Effector memory CD4-positive, alpha-beta T cell (primary cell): ENCODE measurements at places on chromosomes 4 and X.

GRCh38 chr4:7886007-7886973 is 53.4 kb downstream of the AFAP1 start:
- no peak for DNase-seq
- no peaks in the 10 kb centered on the region for H3K36me3 ChIP-seq

GRCh38 chr4:183350317-183351071 is 28.3 kb upstream of the CLDN24 start:
- no peak overlapping the region for H3K27ac ChIP-seq
- DNase-seq = no peak
- no peaks in the 10 kb centered on the region for H3K27me3 ChIP-seq
- no peaks in the 10 kb centered on the region for H3K36me3 ChIP-seq
- no peak overlapping the region for H3K4me3 ChIP-seq

GRCh38 chr4:184644553-184645307 is 4.5 kb downstream of the CASP3 start:
- no peak overlapping the region for H3K27ac ChIP-seq
- peaks cover 10% of the 10 kb centered on the region for H3K36me3 ChIP-seq
- no peak overlapping the region for H3K4me3 ChIP-seq
- no peak for DNase-seq

DNA sequence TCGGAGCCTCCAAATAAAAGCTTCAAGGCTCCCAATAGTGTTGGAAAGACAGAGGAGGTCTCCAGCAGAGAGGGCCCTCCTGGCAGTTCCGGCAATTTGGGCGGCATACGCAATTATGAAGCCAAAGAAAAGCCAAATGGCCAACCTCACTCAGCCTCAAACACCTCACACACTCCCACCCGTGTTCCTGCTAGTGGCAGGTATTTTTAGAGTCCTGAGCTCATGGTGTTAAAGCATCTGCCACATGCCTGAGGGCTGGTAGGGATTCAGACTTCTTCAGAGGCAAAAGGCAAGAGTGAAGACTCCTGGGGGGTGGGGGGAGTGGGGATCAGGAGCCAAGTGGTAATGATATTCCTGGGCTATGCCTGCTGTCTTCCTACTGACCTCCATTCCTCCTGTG is 7.4 kb downstream of the RAB33A start:
- no peaks in the 10 kb centered on the region for H3K36me3 ChIP-seq
- no peak overlapping the region for H3K4me3 ChIP-seq
- peaks cover 6% of the 10 kb centered on the region for H3K4me1 ChIP-seq
- H3K27me3 ChIP-seq = no peaks in the 10 kb centered on the region
- H3K27ac ChIP-seq = no peak overlapping the region

GRCh38 chr4:15963001-15963451 is at the start of gene FGFBP2:
Gene FGFBP2, minus strand, starts transcription at chr4:15963175. Its CDS starts 46 bp downstream, at chr4:15963129.
- no peaks in the 10 kb centered on the region for H3K4me1 ChIP-seq
- H3K27me3 ChIP-seq = peaks cover 3% of the 10 kb centered on the region
- DNase-seq = no peak
- no peak within 1 kb of the TSS for H3K4me3 ChIP-seq
- H3K27ac ChIP-seq = no peak within 1 kb of the TSS

- no peaks in the 10 kb centered on the region for H3K27me3 ChIP-seq
- no peaks in the 10 kb centered on the region for H3K36me3 ChIP-seq
- no peak overlapping the region for H3K4me3 ChIP-seq
- no peak for DNase-seq
Measured at GRCh38 chrX:148995661-148996060, 495.2 kb downstream of the AFF2 start.

DNA sequence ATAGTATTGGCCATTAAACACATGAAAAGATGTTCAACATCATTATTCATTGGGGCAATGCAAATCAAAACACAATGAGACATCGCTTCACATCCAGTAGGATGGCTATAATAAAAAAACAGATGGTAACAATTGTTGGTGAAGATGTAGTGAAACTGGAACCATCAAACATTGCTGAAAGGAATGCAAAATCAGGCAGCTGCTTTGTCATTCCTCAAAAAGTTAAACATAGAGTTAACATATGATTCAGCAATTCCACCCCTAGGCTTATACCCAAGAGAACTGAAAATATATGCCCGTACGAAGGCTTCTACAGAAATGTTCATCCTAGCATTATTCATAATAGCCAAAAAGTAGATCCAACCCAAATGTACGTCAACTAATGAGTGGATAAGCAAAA is 144.0 kb upstream of the NAP1L5 start:
- H3K4me3 ChIP-seq = no peak overlapping the region
- no peak overlapping the region for H3K27ac ChIP-seq
- no peaks in the 10 kb centered on the region for H3K4me1 ChIP-seq

DNA sequence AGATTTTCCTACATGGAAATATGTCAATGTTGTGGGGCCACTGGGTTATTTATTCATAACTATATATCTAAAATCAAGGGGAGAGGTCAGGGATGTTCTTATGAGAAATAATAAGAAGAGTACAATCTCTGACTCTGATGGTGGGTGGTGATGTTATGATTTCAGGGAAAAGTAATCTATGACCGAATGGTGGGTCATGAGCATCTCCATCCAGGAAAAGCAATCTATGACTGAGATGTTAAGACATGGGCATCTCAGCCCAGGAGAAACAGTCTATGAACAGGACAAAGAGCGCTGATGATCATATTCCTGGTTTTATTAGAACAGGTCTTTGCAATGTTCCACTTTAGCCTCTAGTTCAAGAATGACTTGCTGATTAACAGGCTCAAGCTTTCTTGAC is 137.1 kb downstream of the ARSF start:
- H3K27me3 ChIP-seq = no peaks in the 10 kb centered on the region
- no peaks in the 10 kb centered on the region for H3K36me3 ChIP-seq
- H3K27ac ChIP-seq = no peak overlapping the region
- DNase-seq = no peak

DNA sequence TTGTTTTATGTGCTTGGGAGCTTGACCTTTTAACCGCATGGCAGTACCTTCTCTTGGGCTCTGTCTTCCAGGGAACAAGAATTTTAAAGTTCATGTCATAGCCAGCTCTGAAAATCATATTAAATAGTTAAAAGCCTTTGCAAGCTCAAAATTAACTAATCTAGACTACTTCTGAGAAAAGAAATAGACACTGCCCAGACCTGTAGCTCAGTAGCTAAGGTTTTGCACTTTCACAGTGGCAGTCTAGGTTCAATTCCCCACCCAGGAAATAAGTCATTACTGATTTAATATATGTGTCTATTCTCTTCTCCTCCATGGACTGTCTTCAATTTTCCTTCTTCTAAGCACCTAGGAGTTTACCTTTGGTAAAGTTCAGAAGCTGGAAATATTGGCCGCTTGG is 27.4 kb downstream of the HSD17B11 start:
- H3K4me1 ChIP-seq = no peaks in the 10 kb centered on the region
- H3K27me3 ChIP-seq = no peaks in the 10 kb centered on the region
- H3K36me3 ChIP-seq = peaks cover 43% of the 10 kb centered on the region
- DNase-seq = no peak

GRCh38 chr4:150939530-150939929 is 75.6 kb downstream of the LRBA start:
- no peaks in the 10 kb centered on the region for H3K36me3 ChIP-seq
- no peak overlapping the region for H3K4me3 ChIP-seq
- H3K27ac ChIP-seq = no peak overlapping the region
- no peak for DNase-seq

DNA sequence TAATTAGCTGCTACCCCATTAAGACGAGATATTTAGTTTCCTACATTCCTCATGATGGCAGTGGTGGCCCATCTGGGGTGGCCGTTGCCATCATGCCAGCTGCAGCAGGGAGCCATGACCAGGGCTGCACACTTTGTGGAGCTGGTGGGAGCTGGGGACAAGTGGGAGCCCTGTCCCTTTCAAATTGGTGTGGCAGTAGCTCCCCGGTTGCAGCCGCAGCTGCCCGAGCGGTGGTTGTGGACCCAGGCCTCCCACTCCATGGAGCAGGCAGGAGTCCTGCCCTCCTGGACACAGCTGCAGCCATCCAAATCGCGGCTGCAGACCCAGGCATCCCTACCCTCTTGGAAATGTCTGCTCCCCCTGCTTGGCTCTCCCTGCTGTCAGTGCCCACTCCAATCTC is 9.3 kb upstream of the SYTL5 start:
- H3K27ac ChIP-seq = no peak overlapping the region
- H3K4me3 ChIP-seq = no peak overlapping the region
- H3K27me3 ChIP-seq = no peaks in the 10 kb centered on the region
- H3K36me3 ChIP-seq = no peaks in the 10 kb centered on the region
- no peaks in the 10 kb centered on the region for H3K4me1 ChIP-seq

DNA sequence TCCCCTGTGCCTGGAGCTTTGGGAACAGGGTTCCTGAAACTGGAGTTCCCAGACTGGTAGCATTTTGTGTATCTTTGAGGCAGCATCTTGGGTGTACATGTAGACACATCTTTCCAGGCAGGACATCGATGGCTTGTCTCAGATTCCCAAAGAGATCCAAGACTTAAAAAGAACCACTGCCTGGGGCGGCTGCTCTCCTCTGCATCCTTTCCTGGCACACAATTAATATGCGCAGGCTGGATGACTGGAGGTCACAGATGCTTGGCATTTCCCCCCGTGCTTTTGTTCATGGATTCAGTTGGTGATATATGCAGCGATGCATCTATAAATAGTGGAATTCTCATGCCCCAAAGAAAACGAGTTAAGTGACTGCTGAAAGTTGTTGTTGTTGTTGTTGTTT is 80.5 kb downstream of the CLDN34 start:
- DNase-seq = no peak
- no peaks in the 10 kb centered on the region for H3K4me1 ChIP-seq
- no peak overlapping the region for H3K27ac ChIP-seq
- no peaks in the 10 kb centered on the region for H3K36me3 ChIP-seq
- H3K4me3 ChIP-seq = no peak overlapping the region
- H3K27me3 ChIP-seq = no peaks in the 10 kb centered on the region

GRCh38 chr4:74311696-74312313 is 3.5 kb downstream of the EPGN start:
- no peaks in the 10 kb centered on the region for H3K36me3 ChIP-seq
- no peak overlapping the region for H3K27ac ChIP-seq
- no peak for DNase-seq
- H3K4me3 ChIP-seq = no peak overlapping the region
- no peaks in the 10 kb centered on the region for H3K27me3 ChIP-seq
- no peaks in the 10 kb centered on the region for H3K4me1 ChIP-seq

DNA sequence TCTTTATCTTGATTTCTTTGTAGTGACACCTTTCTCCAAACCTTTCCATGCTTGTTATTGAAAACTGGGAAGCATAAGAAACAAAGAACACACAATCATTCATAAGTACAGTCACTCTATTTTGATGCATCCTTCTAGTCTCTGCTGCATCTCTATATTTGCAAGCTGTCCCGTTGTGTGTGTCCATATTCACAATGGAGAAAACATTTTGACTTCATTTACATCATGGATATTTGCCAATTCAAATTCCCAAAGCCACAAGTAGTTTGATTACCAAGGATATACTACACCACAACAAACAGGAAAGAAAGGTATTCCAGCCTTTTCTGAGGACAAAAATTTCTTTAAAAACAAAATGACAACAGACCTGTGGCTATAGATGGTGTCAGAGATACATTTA is 673.8 kb downstream of the STIM2 start:
- no peak overlapping the region for H3K27ac ChIP-seq
- no peak overlapping the region for H3K4me3 ChIP-seq
- no peak for DNase-seq

- DNase-seq = no peak
- H3K36me3 ChIP-seq = no peaks in the 10 kb centered on the region
- H3K27ac ChIP-seq = no peak overlapping the region
- H3K27me3 ChIP-seq = no peaks in the 10 kb centered on the region
- no peaks in the 10 kb centered on the region for H3K4me1 ChIP-seq
- no peak overlapping the region for H3K4me3 ChIP-seq
Measured at GRCh38 chr4:76562836-76563453, 127.9 kb downstream of the SHROOM3 start.

DNA sequence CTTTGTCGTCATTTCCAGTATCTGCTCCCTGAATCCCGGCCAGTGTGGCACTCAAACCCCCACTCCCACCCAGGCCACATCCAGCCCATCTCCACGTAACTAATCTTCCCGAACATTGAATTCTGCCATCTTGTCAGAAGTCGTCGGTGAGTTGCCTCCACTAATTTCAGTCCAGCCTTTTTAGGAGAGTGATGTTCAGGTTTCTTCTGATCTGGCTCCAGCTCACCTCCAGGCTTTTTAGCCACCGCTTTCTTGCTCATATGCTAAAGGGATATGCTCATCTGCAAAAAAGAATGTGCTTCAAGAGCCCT is 1.3 kb downstream of the TMEM165 start:
- peaks cover 9% of the 10 kb centered on the region for H3K36me3 ChIP-seq
- peak overlapping the region; percentile 78 for H3K27ac ChIP-seq
- DNase-seq = no peak

- H3K4me3 ChIP-seq = no peak overlapping the region
- no peaks in the 10 kb centered on the region for H3K4me1 ChIP-seq
- H3K27ac ChIP-seq = no peak overlapping the region
- H3K36me3 ChIP-seq = no peaks in the 10 kb centered on the region
- no peak for DNase-seq
Measured at GRCh38 chr4:76540486-76540885, 105.5 kb downstream of the SHROOM3 start.

DNA sequence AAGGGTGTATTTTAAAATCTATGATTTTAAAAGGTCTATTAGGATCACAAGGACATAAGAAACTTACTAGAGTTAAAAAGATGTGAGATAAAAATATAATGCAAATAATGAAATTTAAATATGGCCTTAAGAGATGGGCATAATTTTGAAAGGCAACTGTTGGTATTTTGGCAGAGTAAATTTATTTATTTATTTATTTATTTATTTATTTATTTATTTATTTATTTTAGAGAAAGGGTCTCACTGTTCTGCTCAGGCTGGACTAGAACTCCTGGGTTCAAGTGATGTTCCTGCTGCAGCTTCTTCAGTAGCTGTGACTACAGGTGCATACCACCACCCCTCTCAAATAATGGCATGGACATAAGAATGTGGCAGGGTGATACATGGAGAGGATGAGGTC is 932.1 kb upstream of the LCORL start:
- no peak overlapping the region for H3K4me3 ChIP-seq
- no peaks in the 10 kb centered on the region for H3K27me3 ChIP-seq
- no peaks in the 10 kb centered on the region for H3K4me1 ChIP-seq
- no peak for DNase-seq
- H3K36me3 ChIP-seq = no peaks in the 10 kb centered on the region

- no peak overlapping the region for H3K4me3 ChIP-seq
- no peaks in the 10 kb centered on the region for H3K4me1 ChIP-seq
- DNase-seq = no peak
- H3K36me3 ChIP-seq = peaks cover 12% of the 10 kb centered on the region
Measured at GRCh38 chrX:108138814-108139702, 47.5 kb downstream of the ATG4A start.

DNA sequence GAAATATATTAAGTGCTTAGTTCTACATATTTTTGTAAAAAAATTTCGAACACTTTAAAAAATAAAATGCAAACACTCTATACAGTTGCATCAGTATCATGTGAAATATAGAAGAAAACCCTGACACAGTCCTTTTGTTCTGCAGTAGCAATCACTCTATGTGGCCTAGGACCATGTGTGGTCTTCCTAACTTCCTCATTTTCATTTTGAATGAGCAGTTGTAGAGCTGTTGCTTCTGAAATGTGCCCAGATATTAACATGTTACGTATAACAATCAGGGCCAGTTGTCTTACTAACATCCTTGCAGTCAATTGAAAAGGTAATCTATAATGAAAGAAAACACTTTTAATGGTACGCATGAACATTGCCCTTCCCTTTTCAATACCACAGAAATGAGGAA is 107.9 kb downstream of the ZNF827 start:
- no peak overlapping the region for H3K27ac ChIP-seq
- no peaks in the 10 kb centered on the region for H3K27me3 ChIP-seq
- H3K4me1 ChIP-seq = peaks cover 10% of the 10 kb centered on the region
- H3K36me3 ChIP-seq = no peaks in the 10 kb centered on the region
- DNase-seq = no peak
- H3K4me3 ChIP-seq = no peak overlapping the region
